ENCODE measurements at places on chromosomes 2 and 18. TPM values are rescaled to one million over a fixed set of nuclear protein-coding genes. Genes with fewer than 3 reads are reported as not detected.

Gene DNAH7
- 0.31 TPM for total RNA-seq

Gene ZNF142
- 12.4 TPM for total RNA-seq

Gene CIB4
- total RNA-seq: not detected

Gene TMEM200C
- not detected for total RNA-seq

Gene MC5R
- total RNA-seq: not detected

Gene FER1L5
- total RNA-seq: under 0.01 TPM

Gene MIB1
- 56.1 TPM for total RNA-seq

Gene TP53I3
- 33.6 TPM for total RNA-seq

Gene CLEC4F
- total RNA-seq: not detected

Gene POTEE
- not detected for total RNA-seq

Gene KCNG2
- not detected for total RNA-seq

Gene BMP10
- not detected for total RNA-seq

Data from melanocyte of skin (primary cell).